Endothelial cell of umbilical vein (primary cell): ENCODE measurements at places on chromosomes 6 and 20. TPM values are rescaled to one million over a fixed set of nuclear protein-coding genes. Genes with fewer than 3 reads are reported as not detected.

The ADTRP gene
- 3.3 and 5.6 TPM in 2 replicates for total RNA-seq

DNA sequence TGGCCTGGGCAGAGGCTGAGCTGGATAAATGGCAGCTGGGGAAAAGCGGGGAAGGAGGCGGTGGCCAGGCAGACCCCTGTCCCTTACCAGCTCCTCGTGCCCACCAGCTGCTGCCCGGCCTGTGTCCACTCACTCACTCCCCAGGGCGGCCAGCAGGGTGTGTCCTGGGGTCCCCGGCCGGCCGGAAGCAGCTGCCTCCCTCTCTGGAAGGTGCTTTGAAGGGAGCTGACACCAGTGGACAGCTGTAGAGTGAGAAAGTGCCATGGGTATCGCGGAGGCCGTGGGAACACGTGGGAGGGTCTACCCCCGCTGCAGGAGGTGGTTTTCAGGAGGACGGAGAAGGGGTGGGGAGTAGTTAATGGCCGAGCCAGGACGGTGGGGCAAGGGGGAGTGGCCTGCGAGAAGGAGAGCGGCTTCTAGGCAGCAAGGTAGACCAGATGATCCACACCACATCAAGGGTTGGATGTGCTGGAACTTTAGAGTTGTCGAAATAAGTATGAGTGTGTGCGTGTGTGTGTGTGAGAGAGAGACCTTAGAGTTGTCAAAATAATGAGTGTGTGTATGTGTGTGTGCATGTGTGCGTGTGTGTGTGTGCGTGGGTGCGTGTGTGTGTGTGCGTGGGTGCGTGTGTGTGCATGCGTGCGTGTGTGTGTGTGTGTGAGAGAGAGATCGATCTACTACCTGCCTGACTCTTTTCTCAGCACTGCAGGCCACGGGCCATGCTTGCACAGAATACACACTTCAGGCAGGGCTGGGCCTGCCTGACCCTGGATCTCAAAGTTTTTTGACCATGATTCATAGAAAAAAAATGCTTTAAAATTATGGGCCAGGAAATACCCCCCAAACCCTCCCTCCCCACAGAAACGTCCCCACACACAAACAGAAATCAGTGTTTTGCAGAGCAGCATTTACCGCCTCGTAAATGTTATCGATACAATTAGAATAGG lies 43.9 kb downstream of the CDH4 start:
- DNase-seq, result no peak

- no peak for DNase-seq
Measured at GRCh38 chr6:138129190-138129589, 22.0 kb upstream of the PERP start.

- DNase-seq, result no peak
Measured at GRCh38 chr6:147933224-147933623, 409.4 kb upstream of the SASH1 start.

DNA sequence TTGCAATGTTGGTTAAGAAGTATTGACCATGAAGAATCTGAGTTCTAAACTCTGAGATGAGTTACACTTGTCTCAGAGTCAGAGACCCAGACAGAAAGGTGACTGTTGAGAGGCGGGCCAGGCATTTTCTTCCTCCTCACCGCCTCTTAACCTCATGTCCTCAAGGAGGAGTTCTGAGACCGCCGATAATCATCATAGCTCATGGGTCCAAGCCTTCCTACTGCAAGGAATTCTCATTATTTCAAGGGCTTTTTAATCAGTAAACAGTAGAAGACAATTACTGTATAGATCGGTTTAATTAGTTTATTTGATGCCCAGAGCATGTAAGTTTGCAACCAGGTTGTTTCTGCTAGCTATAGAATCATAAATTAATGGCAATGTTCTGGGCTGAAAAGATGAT lies 382.4 kb upstream of the MMS22L start:
- no peak for DNase-seq

GRCh38 chr20:33859157-33859695 lies 48.1 kb downstream of the CHMP4B start:
- peak; percentile 81 for DNase-seq

- DNase-seq, result peak; percentile 34
Measured at GRCh38 chr20:1876975-1877608, 18.1 kb upstream of the SIRPA start.

DNA sequence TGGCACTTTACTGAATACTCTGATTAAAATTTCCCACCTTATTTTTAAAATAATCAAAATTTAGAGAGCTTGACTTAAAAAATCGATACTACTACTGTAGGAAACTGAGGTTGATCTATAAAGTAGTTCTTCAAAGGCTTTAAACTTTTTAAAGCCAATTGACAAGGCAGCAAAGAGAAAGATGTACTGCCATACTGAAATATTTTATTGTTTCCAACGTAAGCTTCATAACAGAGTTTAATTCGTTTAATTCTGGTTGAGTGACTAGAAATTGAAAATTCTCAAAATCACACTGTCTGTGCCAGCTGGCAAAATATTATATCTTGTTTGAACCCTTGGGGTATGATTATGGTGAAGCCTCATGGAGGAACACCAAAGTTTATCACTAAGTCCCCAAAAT lies 207.6 kb downstream of the UNC5CL start:
- no peak for DNase-seq

DNA sequence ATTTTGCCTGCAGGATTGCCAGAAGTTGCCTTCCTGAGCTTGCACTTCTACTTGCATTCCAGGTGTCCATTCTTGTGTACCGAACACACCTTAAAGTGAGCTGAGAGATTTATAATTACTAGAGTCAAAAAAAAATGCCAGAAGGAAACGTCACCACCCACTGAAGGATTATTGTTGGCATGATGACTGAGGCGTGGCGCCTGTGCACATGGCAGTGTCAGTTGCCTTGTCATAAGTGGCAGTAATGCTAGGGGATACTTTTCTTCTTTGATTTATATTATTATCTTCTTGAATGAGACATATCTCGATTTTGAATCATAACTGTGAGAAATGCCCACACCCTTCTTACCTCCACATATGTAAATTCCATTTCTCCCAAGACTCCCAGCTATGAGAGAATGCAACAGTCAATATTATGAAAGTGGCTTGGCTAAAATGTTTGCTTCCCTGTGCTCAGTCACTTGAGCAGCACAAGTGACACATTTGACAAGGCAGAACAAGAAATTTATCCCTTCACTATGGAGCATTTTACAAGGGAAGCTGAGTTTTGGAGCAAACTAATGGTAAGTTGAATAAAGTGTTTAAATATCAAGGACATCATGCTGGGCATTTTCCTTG lies 149.5 kb upstream of the SASH1 start:
- no peak for DNase-seq

DNA sequence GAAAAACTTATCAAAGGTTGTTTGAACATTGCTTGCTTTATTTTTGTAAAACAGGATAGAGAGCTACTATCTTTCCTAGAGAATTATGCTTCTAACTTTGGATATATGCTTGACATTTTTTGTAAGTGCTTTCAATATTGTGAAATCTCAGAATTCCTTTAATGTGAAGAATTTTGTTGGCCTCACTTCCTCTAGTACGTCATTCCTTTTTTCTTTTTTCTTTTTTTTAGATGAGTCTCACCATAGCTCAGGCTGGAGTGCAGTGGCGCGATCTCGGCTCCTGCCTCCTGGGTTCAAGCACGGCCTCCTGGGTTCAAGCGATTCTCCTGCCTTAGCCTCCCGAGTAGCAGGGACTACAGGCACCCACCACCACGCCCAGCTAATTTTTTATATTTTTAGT lies 668.1 kb downstream of the RFPL4B start:
- DNase-seq, result no peak
